ENCODE measurements at places on chromosomes 7 and 10.

GRCh38 chr7:155003092-155003375, at the start of gene PAXIP1:
TSS of gene PAXIP1 (minus strand) at chr7:155003124. CDS start at chr7:155002929, 195 bp downstream.
- no peak for DNase-seq

DNA sequence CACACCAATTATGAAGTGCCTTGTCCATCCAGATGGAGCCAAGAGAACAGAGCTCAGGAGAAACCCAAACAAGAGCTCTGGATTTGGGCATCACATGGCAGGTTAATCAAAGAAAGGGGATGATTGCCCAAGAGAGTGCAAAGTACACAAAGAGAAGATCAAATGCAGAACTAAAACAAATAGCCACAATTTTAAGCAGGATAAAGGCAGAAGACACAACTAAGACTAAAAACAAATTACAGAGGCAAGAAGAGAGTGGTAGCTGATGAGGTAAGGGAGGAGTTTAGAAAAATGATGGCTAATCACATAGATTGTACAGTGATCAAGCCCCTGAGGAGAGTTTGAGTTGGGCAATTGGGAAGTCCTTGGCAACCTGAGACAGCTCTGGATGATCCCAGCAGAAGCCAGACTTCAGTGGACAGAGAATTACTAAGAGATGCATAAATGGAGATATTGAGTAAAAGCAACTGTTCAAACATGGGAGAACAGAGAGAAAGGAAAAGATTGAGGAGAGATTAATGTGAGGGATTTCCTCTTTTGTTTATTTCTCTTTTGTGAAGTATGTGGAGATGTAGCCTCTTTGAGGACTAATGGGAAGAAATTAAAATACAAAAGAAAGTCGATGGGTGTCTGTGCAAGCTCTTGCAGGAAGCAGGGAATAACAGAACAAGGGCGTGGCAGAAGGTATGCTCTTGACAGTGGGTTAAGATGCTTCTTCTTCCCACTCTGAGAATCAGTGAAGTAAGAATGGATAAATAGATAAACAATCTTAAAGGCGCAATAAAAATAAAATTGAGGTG, 101.9 kb downstream of the LRRN3 start:
- no peak for DNase-seq

- DNase-seq: no peak
These were observed 734.7 kb downstream of the KCNMA1 start for GRCh38 chr10:76902949-76903348.

- DNase-seq: no peak
These were observed 30.5 kb upstream of the TOMM7 start for GRCh38 chr7:22853138-22853537.

DNA sequence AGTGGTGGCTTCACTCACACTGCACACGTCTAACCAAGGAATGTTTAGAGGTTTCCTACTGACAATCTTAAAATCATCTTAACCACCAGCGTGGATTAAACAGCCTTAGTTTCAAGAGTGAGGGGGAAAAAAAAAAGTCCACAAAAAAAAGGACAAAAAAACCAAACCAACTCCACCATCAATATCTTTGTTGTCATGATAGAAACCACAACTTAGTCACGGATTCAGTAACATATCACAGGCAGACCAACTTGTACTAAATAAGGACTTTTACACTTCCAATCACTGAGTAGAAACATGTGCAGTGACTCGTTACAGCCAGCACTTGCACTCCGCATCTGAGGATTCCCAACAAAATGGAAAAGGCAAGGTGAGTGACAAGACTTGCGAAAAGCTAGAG, 46.5 kb downstream of the FAM171A1 start:
- DNase-seq: no peak

DNA sequence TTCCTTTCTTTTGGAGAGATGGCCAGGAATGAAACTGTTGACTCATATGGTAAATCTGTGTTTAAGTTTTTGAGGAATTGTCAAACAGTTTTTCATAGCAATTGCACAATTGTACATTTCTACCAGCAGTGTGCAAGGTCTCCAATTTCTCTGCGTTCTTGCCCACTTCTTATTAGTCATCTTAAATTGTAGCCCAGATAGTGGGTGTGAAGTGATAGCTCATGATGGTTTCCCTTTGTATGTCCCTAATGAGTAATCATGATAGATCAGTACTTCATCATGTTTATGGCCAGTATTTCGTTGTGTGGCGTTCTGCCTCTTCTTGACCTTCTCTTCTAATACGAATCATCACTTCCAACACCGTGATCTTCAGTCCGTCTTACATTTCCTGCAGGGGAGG, 136.3 kb downstream of the DOCK1 start:
- no peak for DNase-seq

GRCh38 chr10:108521827-108522492, 1357.5 kb upstream of the SORCS1 start:
- no peak for DNase-seq

- DNase-seq: no peak
These were observed 20.6 kb downstream of the HYAL4 start for GRCh38 chr7:123865517-123866117.

DNA sequence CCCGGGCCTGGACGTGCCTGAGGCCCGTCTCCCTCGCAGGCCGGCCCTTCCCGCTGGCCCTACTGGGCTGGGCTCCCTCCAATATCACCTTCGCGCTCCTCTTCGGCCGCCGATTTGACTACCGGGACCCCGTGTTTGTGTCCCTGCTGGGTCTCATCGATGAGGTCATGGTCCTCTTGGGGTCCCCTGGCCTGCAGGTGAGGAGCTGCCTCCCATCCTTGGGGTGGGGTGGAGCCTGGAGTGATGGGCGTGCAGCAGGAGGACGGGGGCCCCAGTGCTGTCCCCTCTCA, 2.1 kb downstream of the CYP2W1 start:
- no peak for DNase-seq

- no peak for DNase-seq
These were observed 45.8 kb downstream of the COL13A1 start for GRCh38 chr10:69847458-69847857.

- no peak for DNase-seq
These were observed 1079.0 kb downstream of the KCNMA1 start for GRCh38 chr10:76558586-76558985.

GRCh38 chr7:71135116-71135515, 3.2 kb downstream of the GALNT17 start:
- DNase-seq: no peak

DNA sequence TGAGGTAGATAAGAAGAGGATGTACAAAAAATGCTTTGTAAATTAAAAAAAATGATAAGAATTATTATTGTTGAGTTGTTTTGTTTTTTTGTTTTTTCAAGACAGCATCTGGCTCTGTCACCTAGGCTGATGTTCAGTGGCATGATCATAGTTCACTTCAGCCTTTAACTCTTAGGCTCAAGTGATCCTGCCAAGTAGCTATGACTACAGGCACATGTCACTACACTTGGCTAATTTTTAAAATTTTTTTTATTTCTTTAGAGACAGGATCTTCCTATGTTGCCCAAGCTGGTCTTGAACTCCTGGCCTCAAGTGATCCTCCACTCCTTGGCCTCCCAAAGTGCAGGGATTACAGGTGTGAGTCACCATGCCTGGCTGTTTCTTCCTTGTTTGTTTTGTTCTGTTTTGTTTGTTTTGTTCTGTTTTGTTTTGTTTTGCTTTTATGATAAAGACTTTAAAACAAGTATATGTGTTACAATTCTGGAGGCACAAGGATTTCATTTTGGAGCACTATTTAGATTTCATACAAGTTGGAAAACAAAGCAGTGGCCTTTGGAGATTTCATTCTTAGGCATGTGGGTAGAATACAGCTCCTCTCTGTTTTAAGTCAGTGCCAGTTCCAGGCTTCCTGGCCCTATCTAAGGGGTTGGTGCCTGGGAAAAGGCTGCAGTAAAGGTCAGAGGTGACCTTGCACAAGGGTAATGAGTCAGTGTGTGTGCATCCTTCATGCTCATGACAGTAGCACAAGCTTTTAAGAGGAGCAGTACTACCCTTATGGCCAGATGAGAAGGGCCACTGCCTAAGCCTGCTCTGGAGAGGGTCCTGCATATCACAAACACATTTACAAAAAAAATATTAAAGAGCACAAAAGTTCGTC, 17.9 kb downstream of the FGFBP3 start:
- DNase-seq: no peak

DNA sequence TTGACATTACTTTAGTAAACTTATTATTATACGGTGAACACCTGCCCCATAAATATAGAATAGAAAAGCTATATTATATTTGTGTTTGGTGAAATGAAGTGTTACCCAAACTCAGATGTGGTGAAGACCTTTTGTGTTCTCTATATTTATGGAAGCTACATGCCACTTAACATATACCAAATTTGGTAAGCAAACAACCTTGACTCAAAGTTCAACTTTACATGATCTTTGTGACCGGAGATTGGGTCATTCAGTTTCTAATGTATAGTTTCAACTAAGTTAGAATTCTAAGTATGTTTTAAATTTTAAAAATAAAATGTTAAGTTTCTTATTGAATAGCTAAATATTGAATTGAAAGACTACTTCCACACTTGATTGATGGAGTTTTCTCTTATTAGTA, 288.6 kb upstream of the SEMA3D start:
- no peak for DNase-seq

DNA sequence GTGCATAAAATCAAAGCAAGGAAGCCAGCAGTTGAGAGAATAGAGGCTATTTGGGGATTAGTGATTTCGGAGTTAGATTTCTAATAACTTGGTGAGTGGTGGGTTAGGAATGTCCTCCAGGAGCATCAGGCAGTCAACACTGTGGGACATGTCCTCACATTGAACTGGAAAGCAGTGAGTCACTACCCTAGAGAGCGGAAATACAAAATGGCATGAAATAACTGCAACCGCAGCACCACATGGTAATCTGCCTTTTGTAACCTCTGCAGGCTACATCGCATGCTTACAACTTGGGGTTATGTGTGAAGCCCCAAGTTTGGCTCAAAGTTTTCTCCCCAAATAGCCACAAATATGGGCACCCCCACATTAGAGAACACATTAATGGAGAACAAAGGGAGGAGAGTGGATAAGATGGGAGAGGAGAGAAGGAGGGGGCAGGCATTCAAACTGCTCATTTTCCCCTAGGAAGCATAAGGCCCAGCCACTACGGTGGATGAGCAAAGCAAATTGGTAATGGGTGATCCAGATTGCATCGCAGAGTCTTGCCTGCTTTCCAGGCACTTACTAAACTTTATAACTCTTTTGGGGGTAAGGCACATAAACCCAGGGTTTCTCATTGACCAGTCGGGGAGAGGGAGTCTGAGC, 22.0 kb upstream of the SLF2 start:
- DNase-seq: no peak

- no peak for DNase-seq
These were observed 584.7 kb downstream of the PHTF2 start for GRCh38 chr7:78383096-78383880.

DNA sequence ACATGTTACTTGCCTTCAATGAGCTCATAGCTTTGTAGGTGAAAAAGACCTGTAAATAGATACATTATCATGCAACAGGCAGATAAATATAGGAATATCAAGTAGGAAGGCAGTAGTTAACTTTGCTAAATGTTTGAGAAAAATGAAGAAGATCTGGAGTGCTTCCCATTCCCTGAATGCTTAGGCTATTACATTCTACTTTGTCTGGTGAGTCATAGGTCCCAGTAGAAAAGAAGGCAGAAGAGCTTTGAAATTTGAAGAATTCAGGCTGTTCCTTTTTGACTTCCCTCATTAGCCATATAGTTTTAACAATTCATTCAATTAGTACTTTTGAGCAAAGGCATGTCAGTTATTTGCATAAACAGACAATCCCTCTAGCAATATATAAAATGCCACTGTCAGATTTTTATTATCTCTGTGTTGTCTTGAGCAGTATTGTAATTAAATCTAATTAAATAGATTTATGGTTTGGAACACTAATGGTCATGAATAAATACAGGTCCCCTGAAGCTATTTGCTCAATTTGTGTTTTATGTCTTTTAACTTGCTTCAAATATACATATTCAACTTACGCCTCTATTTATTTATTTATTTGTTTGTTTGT, 875.0 kb downstream of the REEP3 start:
- DNase-seq: no peak

GRCh38 chr7:22759721-22760120, 32.7 kb downstream of the IL6 start:
- no peak for DNase-seq

DNA sequence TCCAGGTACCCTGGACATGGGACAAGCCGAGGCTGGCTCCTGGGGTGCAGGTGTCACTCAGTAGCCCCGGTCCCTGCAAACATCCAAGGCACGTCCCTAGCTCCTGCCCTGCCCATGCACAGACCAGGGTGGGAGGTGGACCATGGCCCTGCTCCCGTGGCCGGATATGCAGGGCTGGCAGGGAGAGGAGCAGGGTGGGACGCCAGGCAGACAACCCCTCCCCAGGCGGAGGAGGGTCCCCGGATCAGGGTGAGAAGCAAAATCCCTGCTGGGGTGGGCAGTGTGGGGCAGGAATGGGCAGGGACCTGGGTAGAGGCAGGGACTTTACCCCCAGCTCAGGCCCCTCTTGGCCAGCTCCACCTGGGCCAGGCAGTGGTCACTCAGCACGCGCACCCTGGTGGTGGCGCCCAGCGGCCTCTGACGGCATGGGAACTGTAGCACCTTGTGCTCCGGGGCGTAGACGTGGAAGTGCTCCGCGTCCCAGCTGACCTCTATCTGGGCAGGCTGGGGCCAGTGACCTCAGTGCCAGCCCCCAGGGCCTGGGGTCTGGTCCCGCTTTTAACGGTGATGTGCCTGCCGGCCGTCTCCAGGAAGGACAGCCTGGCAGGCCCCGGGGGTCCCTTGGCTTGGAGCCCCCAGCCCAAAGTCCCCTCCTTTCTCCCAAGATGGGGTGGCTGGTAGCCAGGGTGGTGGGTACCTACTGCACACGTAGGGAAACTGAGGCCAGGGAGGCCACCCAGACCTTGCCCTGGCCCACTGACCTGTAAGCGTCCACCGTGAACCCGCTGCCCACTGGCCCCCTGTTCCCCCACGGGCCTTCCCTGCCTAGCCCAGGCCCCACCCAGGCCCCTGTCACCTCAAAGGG, 1.2 kb downstream of the GRIFIN start:
- DNase-seq: no peak

GRCh38 chr10:60042262-60042661, 135.9 kb upstream of the CCDC6 start:
- DNase-seq: no peak

- DNase-seq: no peak
These were observed 52.8 kb downstream of the P4HA1 start for GRCh38 chr10:73043766-73044377.

GRCh38 chr7:145082366-145083161, 246.7 kb upstream of the TPK1 start:
- no peak for DNase-seq

GRCh38 chr7:140923358-140924006, 1.2 kb downstream of the BRAF start:
- DNase-seq: peak; percentile 9

- DNase-seq: no peak
These were observed 182.3 kb downstream of the NRP1 start for GRCh38 chr10:33152146-33152545.

All from tibial nerve (tissue), 4 donors.